Chondrocyte (in vitro differentiated cells): ENCODE measurements at places on chromosomes 1 and 21. TPM values are rescaled to one million over a fixed set of nuclear protein-coding genes. Genes with fewer than 3 reads are reported as not detected.

DNA sequence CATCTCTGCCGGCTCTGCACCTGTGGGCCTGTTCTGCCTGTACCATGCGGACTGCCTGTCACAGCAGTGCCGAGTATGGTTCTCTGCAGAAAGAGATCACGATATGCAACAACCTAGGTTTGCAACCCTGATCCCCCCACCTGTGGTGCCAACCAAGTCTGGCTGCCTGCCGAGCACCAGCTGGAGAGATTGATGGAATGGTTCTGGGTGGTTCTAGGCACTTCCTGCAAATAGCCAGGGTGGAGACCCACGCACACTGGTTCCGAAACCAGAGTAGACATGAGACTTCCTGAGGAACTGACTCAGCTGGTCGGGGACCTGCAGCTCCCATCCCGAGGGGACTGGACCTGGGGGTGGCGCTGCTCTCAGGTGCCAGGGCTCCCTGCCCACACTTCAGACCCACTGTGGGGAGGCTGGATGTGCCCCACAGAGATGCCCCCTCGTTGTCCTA, 5.4 kb downstream of the TPRG1L start:
- DNase-seq: peak; percentile 85

DNA sequence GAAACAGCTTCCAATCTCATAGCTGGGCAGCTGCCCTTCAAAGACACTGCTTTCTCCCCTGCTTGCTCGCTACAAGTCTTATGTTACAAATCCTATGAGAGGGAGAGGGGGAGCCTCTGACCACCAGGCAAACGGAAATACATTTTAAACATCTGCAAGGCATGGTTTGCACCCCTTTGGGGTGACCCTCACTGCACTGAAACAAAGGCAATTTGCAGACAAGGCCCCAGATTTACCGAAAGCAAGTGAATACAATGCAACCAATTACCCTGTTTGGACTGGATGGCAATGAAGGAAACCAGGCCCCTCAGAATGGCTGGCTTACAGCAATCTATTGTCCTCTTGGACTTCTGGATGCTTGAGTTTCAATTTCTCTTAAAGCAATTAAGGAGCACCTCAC, 11.8 kb upstream of the ATP13A2 start:
- DNase-seq: no peak

AGBL4 gene
- total RNA-seq: not detected in 3 replicates

TFF3 gene
- total RNA-seq: 1.3 to 6.0 TPM in 2 of 3 replicates, not detected in the other

NOTCH2NLA gene
- 45.9 to 57.1 TPM (median 46.2 TPM) in 3 replicates for total RNA-seq
